ENCODE measurements at places on chromosomes 3 and 15. TPM values are rescaled to one million over a fixed set of nuclear protein-coding genes. Genes with fewer than 3 reads are reported as not detected.
A peak's percentile ranks its signal among the peaks of the same experiment; 100 is the strongest.

GRCh38 chr3:16136055-16136454 is 38.4 kb upstream of the GALNT15 start:
- DNase-seq: no peak
- peak overlapping the region; percentile 71 for H3K27ac ChIP-seq
- H3K36me3 ChIP-seq: no peaks in the 10 kb centered on the region
- peaks cover 50% of the 10 kb centered on the region for H3K4me1 ChIP-seq

DNA sequence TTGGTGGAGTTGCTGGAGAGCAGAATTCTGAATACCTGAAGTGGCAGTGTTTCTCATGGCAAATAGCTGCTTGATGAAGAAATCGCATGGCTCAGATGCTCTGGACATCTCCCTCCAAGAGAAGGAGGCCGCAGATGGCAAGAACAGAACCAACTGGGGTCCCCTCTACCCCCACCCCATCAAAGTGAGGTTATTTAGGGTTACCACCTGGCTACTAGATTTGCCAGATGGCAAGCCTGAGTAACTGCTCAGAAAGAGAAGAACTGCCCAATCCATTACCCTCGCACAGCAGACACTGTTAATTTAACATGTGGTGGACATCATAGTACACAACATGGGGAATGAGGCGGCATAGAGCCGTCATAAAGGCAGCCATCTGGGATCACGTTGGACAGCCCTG is 30.5 kb upstream of the LIPC start:
- no peaks in the 10 kb centered on the region for H3K36me3 ChIP-seq
- no peak for DNase-seq
- no peak overlapping the region for H3K27ac ChIP-seq

The GCSAM gene
- total RNA-seq: 0.49 TPM

The STRC gene
- 1.2 TPM for total RNA-seq

DNA sequence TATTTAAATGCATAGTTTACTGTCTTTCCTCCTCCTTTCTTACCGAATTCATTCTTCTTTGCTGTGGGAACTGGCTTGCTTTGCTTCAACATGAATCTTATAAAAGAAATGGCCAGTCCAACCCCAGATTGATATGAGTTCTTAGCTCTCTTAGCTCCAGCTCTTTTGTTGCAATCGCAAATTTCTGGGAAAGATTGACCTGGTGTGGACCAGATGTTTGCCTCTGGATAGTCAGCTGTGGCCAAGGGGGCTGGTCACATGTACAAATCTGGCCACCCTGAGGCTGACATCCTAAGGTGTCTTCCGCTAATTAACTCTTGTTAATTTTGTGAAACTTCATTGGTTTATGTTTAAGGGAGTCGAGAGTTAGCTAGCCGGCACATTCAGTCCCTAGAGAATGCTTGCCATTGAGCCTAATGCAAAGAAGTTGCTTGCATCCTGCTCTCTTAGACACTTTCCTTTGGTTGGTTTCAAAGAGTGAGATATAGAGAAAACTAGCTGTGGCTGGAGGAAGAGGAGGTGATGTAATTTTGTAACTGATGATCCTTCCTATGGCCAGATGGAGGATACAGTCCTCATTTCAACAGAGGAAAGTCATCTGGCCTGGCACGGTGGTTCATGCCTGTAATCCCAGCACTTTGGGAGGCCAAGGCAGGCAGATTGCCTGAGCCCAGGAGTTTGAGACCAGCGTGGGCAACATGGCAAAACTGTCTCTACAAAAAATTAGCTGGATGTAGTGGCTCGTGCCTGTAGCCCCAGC is 162.4 kb downstream of the ADAMTSL3 start:
- no peak overlapping the region for H3K4me3 ChIP-seq
- no peaks in the 10 kb centered on the region for H3K4me1 ChIP-seq
- DNase-seq: no peak
- H3K27me3 ChIP-seq: no peaks in the 10 kb centered on the region
- H3K36me3 ChIP-seq: peaks cover 2% of the 10 kb centered on the region

- H3K4me3 ChIP-seq: no peak overlapping the region
- no peaks in the 10 kb centered on the region for H3K4me1 ChIP-seq
- no peaks in the 10 kb centered on the region for H3K36me3 ChIP-seq
Measured at GRCh38 chr3:81186412-81186811, 575.0 kb downstream of the GBE1 start.
